ENCODE measurements at places on chromosomes 5 and 9. TPM values are rescaled to one million over a fixed set of nuclear protein-coding genes. Genes with fewer than 3 reads are reported as not detected.

Gene CMBL
- 0.82 TPM for total RNA-seq

Gene PHF24
- 0.16 TPM for total RNA-seq

Gene ARHGEF37
- total RNA-seq, result 0.06 TPM

Gene IFNA2
- not detected for total RNA-seq

Gene GTF3C5
- 118 TPM for total RNA-seq

Gene MLANA
- not detected for total RNA-seq

Gene LURAP1L
- not detected for total RNA-seq

Gene FABP6
- not detected for total RNA-seq

Gene PPIC
- not detected for total RNA-seq

Gene ECM2
- total RNA-seq, result not detected

Gene ADRB2
- 1.1 TPM for total RNA-seq

Gene OLFML2A
- total RNA-seq, result not detected

Gene ENTPD8
- total RNA-seq, result not detected

Gene OR1J2
- not detected for total RNA-seq

Gene SLC25A46
- 53.1 TPM for total RNA-seq

Gene ZNF354C
- total RNA-seq, result 6.3 TPM

Gene ADAMTS16
- total RNA-seq, result not detected

Gene STC2
- total RNA-seq, result 6.2 TPM

Gene SHISAL2B
- not detected for total RNA-seq

Gene TRAPPC13
- total RNA-seq, result 20.7 TPM

Gene FAM153A
- total RNA-seq, result 34.0 TPM

Gene MZB1
- total RNA-seq, result 55.2 TPM

Gene OMD
- not detected for total RNA-seq

Gene INSYN2B
- total RNA-seq, result not detected

Gene PLCXD3
- not detected for total RNA-seq

Gene OR1N1
- not detected for total RNA-seq

Gene GRM6
- not detected for total RNA-seq

Gene FST
- not detected for total RNA-seq

Gene TLX3
- not detected for total RNA-seq

Gene FOXD4
- 0.22 TPM for total RNA-seq

Gene ADAMTS12
- total RNA-seq, result not detected

Gene PPIP5K2
- total RNA-seq, result 47.1 TPM

Gene ZNG1C
- 31.2 TPM for total RNA-seq

Gene WDR5
- total RNA-seq, result 48.1 TPM

Gene OR1J1
- not detected for total RNA-seq

Gene SLC45A2
- total RNA-seq, result not detected

Gene LIFR
- total RNA-seq, result 0.35 TPM

Gene RXRA
- 4.2 TPM for total RNA-seq

Gene RASEF
- total RNA-seq, result not detected

Gene DOCK8
- 133 TPM for total RNA-seq

Gene PRKAA1
- total RNA-seq, result 39.2 TPM

Gene SOX30
- total RNA-seq, result 0.50 TPM

Gene PFN3
- total RNA-seq, result not detected

Data from activated T-helper 17 cell treated with anti-CD3 and anti-CD28 coated beads, Interleukin-2, amount 50 U/mL, for 72 hours (primary cell).